ENCODE measurements at places on chromosomes 12 and 14.

- no peak for DNase-seq
Measured at GRCh38 chr14:61033054-61033453, 52.0 kb downstream of the SLC38A6 start.

DNA sequence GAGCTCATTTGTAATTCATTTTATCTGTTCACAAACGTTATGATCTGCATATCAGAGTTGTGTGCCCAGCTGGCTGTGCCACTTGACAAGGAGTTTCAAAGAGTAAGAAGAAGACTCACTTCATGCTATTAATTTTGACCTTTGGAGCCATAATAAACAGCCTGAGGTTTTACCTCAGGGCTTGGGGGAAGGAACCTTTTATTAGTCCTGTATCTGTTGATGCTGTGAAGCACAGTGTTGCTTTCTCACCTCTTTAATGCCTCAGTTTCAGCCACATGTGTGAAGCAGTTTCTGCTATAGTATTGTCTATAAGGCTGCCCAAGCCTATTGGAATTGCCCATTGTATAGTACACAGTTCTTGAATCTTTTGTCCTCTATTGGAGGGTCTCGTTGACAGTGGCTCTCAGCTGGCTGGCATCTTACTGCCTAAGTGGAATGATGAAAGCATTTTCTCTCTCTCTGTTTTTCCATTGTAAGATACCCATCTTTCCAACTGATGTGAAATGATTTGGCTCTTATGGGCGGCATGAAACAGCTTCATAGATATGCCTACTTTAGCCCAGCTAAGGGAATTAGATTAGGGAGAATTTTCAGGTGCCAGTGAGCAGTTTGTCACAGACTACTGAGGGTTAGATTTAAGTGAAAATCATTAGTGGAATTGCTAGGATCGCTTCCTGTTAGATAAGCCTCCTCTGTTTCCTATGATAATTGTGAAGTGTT lies 34.7 kb downstream of the GPATCH2L start:
- DNase-seq: no peak

DNA sequence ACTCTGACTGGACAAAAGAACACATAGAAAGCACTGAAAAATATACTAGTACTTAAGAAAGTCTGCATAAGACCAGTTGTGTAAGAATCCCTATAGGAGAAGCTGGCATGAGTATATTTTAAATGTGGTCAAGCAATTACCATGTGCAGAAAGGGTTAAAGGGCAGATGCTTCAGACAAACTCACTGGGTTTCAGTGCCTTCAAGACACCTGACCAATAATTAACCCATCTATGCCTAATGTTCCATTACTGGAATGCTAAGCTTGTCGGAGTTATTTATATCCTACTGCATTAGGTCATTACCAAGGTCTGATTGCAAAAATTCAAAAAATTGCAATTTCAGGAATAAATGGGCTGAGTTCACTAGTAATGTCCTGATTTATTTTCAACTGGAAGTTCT lies 41.3 kb downstream of the HNRNPC start:
- DNase-seq: no peak

DNA sequence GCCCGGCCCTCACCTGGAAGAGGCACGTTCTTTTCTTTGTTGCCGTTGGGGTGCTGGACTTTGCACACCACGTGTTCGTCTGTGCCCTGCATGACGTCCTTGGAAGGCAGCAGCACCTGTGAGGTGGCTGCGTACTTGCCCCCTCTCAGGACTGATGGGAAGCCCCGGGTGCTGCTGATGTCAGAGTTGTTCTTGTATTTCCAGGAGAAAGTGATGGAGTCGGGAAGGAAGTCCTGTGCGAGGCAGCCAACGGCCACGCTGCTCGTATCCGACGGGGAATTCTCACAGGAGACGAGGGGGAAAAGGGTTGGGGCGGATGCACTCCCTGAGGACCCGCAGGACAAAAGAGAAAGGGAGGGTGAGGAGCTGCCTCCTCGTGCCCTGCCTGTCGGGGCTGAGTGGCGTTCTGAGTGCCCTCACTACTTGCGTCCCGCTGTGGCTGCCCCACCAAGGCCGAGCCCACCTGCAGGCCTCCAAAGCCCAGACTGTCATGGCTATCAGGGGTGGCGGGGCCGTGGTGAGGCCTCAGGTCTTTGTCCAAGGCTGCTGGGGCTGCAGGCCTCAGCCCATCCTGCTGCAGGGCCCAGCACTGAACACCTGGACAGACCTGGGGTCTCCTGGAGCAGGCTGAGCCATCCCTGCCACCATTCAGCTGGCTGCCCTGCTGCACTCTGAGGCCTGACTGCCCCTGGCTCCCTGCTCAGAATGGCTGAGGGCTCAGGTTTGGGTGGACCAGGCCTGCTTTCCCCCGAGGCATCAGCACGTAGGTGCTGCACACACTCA lies 329.7 kb downstream of the TMEM121 start:
- no peak for DNase-seq

DNA sequence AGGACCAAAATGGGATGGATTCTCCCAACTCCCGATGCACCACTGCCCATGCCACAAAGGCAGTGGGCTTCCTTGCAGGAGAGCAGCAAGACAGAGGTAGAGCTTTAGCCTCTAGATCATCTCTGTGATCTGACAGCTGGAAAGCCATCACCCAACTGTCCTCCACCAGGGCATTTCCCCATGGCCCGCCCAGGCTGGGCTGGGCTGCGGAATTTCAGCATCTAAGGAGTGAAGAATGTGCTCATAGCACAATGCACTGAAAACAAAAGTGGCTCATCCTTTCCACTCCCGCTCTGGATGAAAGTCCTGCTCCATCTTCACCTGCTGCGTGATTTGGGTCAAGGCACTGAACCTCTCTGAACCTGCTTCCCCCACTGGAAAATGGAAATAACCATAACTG lies 5.6 kb downstream of the SYNE3 start:
- DNase-seq: no peak

- DNase-seq: no peak
Measured at GRCh38 chr14:77830692-77831091, 30.8 kb downstream of the ADCK1 start.

DNA sequence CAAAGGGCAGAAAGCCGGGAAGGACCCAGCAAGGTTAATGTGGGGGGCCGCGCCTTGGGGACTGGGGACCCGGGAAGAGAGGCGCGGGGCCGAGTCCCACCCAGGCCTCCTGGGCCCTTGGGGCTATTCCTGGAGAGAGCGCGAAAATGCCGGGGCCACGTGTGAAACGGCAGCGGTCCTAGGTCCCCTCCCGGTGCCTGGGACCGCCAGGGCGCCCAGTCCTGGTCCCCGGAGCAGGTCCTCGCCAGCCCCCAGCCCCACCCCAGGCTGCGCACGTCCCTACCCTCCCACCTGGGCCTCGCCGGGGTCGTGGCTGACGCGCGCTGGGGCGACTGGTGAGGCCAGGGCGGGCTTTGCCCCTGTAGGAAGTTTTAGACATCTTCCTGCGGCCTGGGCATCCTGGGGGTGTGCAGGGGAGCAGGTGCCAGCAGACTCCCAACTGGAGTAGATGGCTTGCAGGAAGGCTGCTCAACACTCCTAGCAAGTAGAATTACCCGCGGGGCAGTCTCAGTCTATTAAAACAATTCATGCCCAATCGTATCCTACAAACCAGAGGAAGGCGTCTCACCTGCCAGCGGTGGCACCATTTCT lies 708 bp downstream of the FAR2 start:
- peak; percentile 42 for DNase-seq

- DNase-seq: no peak
Measured at GRCh38 chr12:123845881-123846280, 83.8 kb downstream of the DNAH10 start.

GRCh38 chr12:114504311-114504710 lies 98.4 kb upstream of the TBX5 start:
- DNase-seq: no peak

DNA sequence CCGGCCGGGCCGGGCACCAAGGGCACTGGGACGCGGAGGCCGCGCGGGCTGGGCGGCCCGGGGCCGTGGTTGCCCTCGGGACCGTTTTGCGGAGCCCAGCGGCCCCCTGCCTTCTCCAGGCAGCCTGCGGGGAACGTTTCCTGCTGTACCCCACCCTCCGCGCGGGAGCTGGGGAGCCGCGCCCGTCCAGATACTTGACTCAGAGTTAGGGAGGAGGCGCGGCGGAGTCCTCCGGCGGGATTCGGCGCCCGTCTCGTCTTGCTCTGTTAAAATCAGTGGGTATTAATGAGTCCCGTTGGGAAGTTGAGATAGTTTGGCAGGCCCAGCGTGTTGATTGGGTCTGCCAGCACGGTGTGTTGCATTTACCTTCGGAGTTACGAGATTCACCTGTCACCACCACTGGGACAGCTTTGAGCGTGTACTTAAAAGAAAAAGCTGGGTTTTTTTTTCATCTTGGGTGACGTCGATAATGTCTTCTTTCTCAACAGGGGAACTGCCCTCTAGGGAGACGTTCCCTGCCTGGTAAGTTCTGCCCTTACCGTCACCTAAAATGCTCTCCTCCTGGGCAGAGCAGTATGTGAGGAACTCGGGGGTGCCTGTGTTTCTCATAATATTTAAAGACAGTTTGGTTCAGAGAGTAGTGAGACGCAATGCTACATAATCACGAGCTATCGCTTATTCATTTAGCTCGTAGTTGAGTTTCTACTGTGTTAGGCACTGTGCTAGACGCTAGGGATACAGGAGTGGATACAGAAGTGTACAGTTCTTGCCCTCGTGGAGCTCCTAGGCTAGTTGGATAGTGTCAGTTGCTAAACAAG lies 596 bp downstream of the DLST start:
- no peak for DNase-seq

DNA sequence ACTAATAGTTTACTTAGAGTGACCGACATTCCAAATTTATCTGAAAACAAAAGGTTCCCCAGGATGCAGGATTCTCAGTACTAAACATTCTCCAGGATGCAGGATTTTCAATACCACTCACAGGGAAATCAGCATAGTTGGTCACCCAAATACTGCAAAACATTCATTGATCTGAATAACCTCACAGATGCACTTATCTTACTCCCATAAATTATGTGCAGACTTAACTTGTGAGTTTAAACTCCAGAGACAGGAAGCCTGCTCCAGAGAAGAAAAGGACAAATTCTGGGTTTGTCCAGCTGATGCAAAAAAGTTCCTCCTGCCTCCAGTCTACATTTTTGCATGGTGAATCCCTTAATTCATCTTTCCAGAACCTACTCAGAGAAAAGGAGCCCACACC lies 514.2 kb upstream of the TMEM132C start:
- DNase-seq: no peak

- DNase-seq: no peak
Measured at GRCh38 chr14:69363055-69363454, 35.0 kb downstream of the ERH start.

DNA sequence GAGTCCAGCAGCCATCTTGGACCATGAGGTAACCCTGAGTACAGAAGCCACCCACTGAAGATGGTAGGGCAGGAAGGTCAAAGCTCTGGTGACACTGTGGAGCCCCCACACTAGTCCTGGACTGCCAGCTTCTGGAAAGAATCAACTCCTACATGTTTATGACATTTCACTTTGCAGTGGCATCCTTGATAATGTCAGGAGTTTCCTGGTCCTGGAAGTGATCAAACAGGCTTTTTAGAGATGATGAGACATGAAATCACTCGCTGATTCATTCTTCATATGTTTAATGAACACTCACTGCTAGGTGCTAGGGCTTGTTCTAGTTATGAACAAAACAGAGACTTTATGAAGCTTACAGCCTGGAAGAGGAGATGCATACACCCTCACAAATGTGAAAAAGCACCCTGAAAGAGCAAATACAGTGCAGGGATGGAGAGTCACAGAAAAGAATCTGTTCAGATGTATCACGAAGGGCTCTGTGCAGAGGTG lies 15.8 kb upstream of the HNF1A start:
- DNase-seq: no peak

GRCh38 chr14:45251912-45252311 lies 1.1 kb downstream of the MIS18BP1 start:
- DNase-seq: no peak

GRCh38 chr14:22547313-22547947 lies 41.6 kb downstream of the DAD1 start:
- no peak for DNase-seq

DNA sequence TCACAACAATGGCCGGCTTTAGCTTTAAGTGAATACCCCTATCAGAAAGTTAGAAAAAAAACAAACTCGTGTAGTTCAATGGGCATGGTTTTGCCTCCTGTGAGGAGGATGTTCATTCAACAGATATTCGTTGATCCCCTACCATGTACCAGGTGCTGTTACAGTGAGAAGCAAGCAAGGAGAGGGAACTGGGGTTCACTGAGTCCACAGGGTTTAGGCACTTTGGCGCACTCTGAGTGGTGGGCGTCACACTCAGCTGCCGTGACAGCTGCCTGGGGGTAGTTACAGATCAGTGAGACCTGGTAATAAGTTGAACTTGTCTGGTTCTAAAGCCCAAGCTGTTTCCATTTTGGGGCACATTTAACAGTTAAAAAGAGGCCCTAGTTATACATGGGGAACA lies 74.2 kb downstream of the PAPOLA start:
- no peak for DNase-seq

- peak; percentile 31 for DNase-seq
Measured at GRCh38 chr12:121786440-121786825, 7.1 kb downstream of the RHOF start.

Measured in left hindlimb (tissue), 1 donor.